ENCODE measurements at places on chromosomes 5 and 9. TPM values are rescaled to one million over a fixed set of nuclear protein-coding genes. Genes with fewer than 3 reads are reported as not detected.

Gene SV2C
- total RNA-seq: 0.08 TPM

GRCh38 chr5:65043843-65044359 is 275.2 kb downstream of the CWC27 start:
- no peak for DNase-seq

Gene BASP1
- total RNA-seq: 18.5 TPM

Gene ANKRD33B
- 8.3 TPM for total RNA-seq

Gene C7
- 2.4 TPM for total RNA-seq

Gene ZNG1F
- total RNA-seq: 1.7 TPM

All from fibroblast of the aortic adventitia (primary cell).